HFF-Myc (cell line): ENCODE measurements at places on chromosomes 4 and X.

GRCh38 chrX:110180176-110180927 is 137.5 kb downstream of the AMMECR1 start:
- no peak for DNase-seq

- DNase-seq: no peak
These were observed 30.2 kb upstream of the NKRF start for GRCh38 chrX:119636419-119636818.

DNA sequence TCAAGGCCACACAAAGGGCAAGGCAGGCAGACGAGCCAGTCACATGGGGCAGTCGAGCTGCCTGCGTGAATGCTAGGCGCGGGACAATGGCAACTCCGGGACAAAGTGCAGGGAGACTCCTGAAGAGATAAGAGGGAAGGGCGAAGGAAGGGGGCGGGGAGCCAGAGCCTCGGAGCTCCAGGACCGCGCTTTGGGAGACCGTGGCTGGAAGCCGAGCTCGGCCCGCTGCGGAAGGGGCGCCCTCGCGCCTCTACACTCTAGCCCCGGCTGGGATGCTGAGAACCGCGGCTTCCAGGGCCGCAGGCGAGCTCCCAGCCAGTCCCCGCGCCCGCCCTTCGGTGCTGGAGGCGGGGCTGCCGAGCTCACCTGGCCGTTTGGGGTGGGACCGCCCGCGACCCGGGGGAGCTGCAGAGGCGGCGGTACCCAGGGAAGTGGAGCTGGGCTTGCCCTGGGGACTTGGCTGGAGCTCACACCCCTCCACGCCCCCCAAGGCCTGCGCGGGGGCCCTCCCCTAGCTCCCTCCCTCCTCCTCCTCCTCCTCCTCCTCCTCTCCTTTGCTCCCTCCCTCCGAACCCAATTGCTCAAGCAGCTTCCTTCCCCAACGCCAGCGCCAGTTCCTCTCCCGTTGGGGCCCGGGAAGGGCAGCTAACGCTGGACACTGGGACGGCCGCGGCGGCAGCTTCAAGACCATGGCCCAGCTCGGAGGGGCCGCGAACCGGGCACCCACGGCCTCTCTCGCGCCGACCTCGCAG is at the start of gene SOWAHD:
Gene SOWAHD, plus strand, starts transcription at position 610 of the 752 bp plus-strand sequence. Its CDS starts 80 bp downstream, at position 690.
- DNase-seq: no peak

GRCh38 chrX:103538728-103539127 is 19.4 kb upstream of the RAB40A start:
- no peak for DNase-seq

DNA sequence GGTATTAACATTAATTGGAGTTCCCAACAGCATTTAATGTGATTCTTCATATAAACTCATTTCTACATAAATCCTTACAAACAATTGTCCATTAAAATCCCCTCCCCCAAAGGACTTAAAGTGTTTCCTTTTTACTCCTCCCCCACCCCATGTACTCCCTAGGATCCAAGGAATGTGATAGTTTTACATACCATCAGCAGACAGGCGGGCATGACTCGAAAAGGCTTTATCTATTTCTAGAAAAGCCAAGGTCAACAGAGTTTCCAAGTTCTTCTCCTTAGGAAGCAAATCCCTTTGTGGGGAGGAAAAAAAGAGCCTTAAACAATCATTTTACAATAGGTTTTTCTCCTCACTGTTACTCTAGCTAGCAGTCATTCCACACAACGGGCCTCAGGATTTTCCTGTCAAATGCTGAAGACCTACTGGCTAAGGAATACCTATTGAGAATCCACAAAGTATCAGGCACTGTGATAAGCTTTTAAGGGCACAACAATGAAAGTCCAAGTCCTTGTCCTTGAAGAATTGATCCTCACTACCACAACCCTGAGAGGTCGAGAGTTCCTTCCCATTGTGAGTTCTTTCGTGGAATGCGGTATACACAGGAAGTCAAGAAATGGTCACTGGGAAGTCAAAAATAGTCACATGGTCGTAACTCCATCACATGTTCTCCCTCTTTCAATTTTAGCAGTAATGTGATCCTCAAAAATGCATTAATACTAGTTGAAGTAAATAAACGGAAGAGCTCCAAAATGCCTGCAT is 7.2 kb downstream of the PPM1K start:
- no peak for DNase-seq

- DNase-seq: no peak
These were observed 5.6 kb upstream of the DLG3 start for GRCh38 chrX:70439016-70439415.

DNA sequence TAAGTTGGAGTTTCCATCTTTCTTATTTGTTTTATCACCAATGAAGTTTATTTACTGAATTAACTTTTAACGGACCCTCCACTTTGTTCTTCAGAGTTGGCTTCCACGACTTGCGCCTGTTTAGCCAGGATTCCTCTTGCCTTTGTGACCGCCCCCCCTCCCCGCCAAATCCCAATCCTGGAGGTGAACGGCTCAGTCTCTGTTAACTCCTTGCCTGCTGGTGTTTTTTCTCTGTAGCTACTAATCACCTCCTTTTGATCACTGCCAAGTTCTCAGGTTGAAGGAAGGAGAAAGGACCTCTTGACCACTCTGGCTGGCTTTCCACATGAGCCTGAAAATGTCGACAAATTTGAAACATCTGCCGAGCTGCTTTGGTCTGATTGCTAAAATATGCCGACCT is 46.8 kb upstream of the BCOR start:
- DNase-seq: no peak

- no peak for DNase-seq
These were observed 2.6 kb downstream of the MND1 start for GRCh38 chr4:153347117-153347516.

- DNase-seq: no peak
These were observed 40.7 kb upstream of the ASMTL start for GRCh38 chrX:1493412-1493811.

GRCh38 chrX:30655991-30656390 is 2.8 kb downstream of the GK start:
- no peak for DNase-seq

- no peak for DNase-seq
These were observed 31.2 kb downstream of the PHEX start for GRCh38 chrX:22063284-22063683.

GRCh38 chrX:150477371-150477770 is 91.0 kb upstream of the MTM1 start:
- no peak for DNase-seq
